ENCODE measurements at places on chromosomes 7 and 10. TPM values are rescaled to one million over a fixed set of nuclear protein-coding genes. Genes with fewer than 3 reads are reported as not detected.
A peak's percentile ranks its signal among the peaks of the same experiment; 100 is the strongest.

GRCh38 chr10:8766899-8767298, 712.4 kb downstream of the GATA3 start:
- no peaks in the 10 kb centered on the region for H3K27me3 ChIP-seq
- H3K36me3 ChIP-seq: no peaks in the 10 kb centered on the region
- no peak overlapping the region for H3K27ac ChIP-seq
- DNase-seq: no peak
- H3K4me1 ChIP-seq: no peaks in the 10 kb centered on the region

DNA sequence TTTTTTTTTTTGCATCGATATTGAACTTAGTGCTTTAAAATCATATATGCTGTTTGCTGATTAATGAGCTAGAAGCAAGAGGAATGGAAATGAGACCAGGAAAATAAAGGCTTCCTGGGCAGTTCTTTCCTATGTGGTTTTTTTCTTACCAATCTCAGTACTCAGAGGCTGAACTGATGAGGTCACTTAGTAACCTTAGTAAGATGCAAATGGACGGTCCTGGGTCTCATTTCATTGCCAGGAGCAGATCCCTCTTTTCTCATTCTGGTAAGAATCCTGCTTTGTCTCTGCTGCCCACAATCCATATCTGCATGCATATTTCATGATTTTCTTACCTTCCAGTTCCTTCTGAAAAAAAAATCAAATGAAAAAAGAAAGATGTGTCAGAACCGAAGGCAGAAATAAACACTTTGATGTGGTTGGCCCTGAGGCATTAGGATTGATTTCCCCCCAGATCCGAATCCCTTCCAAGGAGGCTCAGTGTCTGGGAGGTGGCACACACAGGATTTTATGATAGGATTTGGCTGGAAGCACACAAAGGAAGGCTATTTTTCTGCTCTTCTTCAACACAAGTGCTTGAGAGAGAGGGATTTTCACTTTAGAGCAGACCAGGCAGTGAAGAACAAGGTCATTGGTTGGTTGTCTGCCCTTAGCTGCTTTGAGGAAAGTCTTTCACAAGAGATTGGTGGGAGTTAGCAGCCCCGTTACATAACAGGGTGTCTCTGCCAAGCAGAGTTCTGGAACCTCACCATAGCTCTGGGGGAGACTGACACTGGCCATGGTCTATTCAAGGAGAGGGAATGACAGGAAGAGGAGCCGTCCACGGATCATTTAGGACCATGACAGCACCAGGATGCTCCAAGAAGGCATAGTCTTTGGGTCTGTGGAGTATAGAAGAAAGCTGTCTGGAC, 150.0 kb downstream of the CAMK1D start:
- DNase-seq: peak; percentile 38
- H3K4me1 ChIP-seq: peaks cover 14% of the 10 kb centered on the region
- H3K4me3 ChIP-seq: no peak overlapping the region

GRCh38 chr7:47264021-47264651, 317.8 kb downstream of the TNS3 start:
- H3K4me3 ChIP-seq: no peak overlapping the region
- no peak for DNase-seq
- H3K27ac ChIP-seq: no peak overlapping the region
- H3K4me1 ChIP-seq: no peaks in the 10 kb centered on the region

GRCh38 chr10:23200997-23201652, 9.0 kb downstream of the PTF1A start:
- H3K4me1 ChIP-seq: no peaks in the 10 kb centered on the region
- no peak overlapping the region for H3K4me3 ChIP-seq
- DNase-seq: no peak
- no peak overlapping the region for H3K27ac ChIP-seq
- H3K27me3 ChIP-seq: peaks cover 100% of the 10 kb centered on the region

GRCh38 chr10:124353896-124354295, 64.8 kb downstream of the OAT start:
- H3K4me3 ChIP-seq: no peak overlapping the region
- H3K4me1 ChIP-seq: peaks cover 8% of the 10 kb centered on the region
- no peaks in the 10 kb centered on the region for H3K27me3 ChIP-seq
- DNase-seq: no peak
- H3K27ac ChIP-seq: no peak overlapping the region

GRCh38 chr10:79148452-79149344, 79.9 kb downstream of the ZMIZ1 start:
- DNase-seq: no peak
- H3K36me3 ChIP-seq: no peaks in the 10 kb centered on the region
- H3K27me3 ChIP-seq: no peaks in the 10 kb centered on the region
- no peak overlapping the region for H3K4me3 ChIP-seq
- peaks cover 53% of the 10 kb centered on the region for H3K4me1 ChIP-seq

DNA sequence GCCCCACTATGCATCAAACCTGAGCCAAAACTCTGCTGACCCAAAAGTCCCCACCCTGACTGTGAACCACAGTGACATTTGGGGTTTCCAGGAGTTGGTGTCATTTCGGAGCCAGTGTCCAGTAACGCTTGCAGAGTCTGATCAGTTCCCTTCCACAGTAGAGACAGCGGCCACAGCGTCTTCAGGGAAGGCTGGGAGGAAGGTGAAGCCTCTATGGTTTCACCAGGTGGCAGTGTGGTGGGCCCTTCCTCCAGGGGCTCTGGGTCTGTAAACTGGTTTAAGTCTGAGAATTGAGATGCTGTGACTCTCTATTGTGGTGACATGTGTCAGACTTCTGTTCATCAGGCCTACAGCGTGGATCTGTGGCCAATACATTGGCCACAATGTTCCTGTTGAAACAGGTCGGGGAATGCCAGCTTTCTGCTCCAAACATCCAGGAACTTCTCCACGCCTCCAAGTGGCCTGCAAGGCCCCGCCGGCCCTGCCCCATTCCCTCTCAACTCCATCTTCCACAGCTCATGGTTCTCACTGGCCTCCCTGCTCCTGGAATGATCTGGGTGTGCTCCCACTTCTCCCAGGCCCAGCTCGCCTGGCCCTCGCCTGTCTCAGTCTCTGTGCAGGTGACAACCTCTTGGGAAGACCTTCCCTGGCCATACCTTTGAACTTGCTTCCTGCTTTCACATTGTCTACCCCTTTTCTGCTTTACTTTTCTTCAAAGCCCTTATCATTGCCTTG, 124.5 kb upstream of the FAM20C start:
- H3K4me3 ChIP-seq: no peak overlapping the region
- no peak overlapping the region for H3K27ac ChIP-seq
- no peak for DNase-seq
- no peaks in the 10 kb centered on the region for H3K27me3 ChIP-seq
- H3K36me3 ChIP-seq: no peaks in the 10 kb centered on the region

DNA sequence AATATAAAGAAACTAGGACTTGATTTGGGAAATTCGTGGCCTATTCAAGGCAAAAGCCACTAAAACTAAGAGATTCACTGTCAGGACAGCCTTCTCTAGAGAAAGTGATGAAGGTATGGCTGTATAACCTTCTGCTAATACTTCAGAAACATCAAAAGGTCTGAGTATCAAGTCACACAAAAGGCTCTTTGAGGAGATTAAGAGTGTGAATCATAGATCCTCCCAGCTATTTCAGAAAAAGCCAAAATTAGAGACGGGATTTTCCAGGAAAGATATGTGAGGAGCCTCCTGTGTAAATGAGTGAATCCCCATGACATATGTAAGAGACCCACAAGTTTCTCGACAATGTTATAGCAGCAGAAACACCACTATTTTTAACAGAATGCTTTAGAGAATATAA, 56.2 kb downstream of the UBE3C start:
- H3K27me3 ChIP-seq: no peaks in the 10 kb centered on the region
- H3K4me3 ChIP-seq: no peak overlapping the region
- no peak overlapping the region for H3K27ac ChIP-seq

GRCh38 chr7:38178695-38179344, 775 bp downstream of the STARD3NL start:
- H3K27ac ChIP-seq: peak overlapping the region; percentile 79
- DNase-seq: no peak
- H3K27me3 ChIP-seq: no peaks in the 10 kb centered on the region

DNA sequence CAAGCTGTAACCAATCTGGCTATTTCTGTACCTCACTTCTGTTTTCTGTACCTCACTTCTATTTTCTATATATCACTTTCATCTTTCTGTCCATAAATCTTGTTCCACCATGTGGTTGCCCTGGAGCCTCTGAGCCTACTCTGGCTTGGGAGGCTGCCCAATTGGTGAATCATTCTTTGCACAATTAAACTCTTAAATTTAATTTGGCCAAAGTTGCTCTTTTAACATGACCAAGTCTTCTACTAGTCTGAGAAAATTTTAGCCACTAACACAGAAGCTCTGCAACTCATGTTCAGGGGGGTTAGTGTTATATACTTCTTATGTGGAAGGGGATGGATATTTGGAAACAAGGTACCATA, 503.5 kb downstream of the KIF20B start:
- H3K4me3 ChIP-seq: no peak overlapping the region
- no peaks in the 10 kb centered on the region for H3K4me1 ChIP-seq
- no peak overlapping the region for H3K27ac ChIP-seq

DNA sequence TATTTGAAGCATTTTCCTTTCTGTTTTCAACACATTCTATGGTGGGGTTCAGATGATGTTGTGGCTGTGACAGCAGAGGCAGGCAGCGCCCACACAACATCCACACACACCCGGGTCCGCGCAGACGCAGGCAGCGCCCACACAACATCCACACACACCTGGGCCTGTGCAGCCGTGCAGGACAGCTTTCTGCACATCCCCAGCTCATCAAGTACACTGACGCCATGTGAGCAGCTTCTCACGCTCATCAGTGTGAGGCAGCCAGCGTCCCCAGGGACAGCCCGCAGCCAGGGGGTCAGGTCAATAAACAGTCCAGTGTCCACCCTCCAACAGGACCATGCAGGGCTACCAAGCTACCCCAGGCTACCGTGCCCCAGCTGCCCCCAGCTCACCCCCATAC, 272.8 kb upstream of the TCERG1L start:
- H3K36me3 ChIP-seq: no peaks in the 10 kb centered on the region
- H3K4me3 ChIP-seq: no peak overlapping the region
- DNase-seq: no peak
- no peak overlapping the region for H3K27ac ChIP-seq
- H3K4me1 ChIP-seq: no peaks in the 10 kb centered on the region
- no peaks in the 10 kb centered on the region for H3K27me3 ChIP-seq

DNA sequence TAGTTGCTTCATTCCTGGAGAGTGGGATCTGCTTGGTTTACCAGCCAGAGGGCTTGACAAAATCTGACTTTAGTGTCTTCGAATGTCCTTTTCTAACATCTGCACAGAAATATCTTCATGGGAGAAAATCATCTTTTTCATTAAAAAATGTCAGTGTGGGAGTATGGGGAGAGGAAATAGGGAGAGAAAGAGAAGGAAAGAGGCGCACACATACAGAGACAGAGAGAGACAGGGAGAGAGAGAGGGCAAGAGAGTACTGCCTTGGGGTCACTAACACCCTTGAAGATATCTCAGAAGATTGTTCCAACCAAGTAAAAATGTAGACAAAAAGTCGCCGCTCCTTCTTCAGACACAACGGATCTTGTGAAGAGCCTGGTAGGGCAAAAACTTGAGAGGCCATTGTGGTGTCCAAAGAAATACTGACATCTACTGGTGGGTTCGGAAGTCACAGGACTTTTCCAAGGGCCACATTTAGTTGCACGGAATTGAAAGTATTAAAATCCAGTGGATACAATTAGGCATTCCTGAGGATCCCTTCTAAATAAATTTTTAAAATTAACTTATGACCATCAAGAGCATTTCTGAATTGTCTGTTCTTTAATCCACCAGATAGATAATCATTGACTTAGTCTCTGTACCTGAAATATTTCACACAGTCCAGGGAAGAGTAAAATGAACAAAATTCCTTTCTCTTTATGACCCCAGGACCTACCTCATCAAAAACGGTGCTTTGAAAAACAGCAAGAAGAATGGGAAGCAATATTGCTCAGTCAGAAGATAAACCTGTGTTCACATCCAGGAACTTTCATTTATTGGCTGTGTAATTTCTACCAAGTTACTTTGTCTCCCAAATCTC, 29.7 kb downstream of the VIM start:
- peak; percentile 87 for DNase-seq
- no peak overlapping the region for H3K27ac ChIP-seq
- no peaks in the 10 kb centered on the region for H3K4me1 ChIP-seq
- no peak overlapping the region for H3K4me3 ChIP-seq
- H3K27me3 ChIP-seq: no peaks in the 10 kb centered on the region

Gene GBX1
- total RNA-seq: 1.6 TPM

Gene CCDC3
- 4.3 TPM for total RNA-seq

Gene CRYGN
- 1.3 TPM for total RNA-seq

Gene DLX6
- not detected for total RNA-seq

Data from cardiac muscle cell (in vitro differentiated cells and primary cell).